ENCODE measurements at places on chromosomes 4 and X.

GRCh38 chr4:95548738-95549245 lies at the start of gene UNC5C:
Gene UNC5C, minus strand, starts transcription at chr4:95548973.
- DNase-seq, result no peak

DNA sequence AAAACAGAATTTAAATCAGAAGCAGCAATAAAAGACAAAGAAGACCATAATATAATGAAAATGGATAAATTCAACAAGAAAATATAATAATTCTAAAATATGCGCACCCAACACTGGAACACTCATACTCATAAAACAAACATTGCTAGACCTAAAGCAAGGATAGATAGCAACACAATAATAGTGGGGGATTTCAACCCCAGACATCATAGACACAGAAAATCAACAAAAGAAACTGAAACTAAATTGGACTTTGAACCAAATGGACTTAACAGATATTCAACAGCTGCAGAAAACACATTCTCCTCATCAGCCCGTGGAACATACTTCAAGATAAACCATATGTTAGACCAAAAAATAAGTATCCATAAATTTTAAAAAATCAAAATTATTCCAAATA lies 1552.6 kb downstream of the C4orf33 start:
- no peak for DNase-seq

GRCh38 chr4:74118600-74119338 lies 19.8 kb upstream of the CXCL2 start:
- DNase-seq, result no peak

- DNase-seq, result no peak
Observed at GRCh38 chrX:119618439-119618838, 12.2 kb upstream of the NKRF start.

DNA sequence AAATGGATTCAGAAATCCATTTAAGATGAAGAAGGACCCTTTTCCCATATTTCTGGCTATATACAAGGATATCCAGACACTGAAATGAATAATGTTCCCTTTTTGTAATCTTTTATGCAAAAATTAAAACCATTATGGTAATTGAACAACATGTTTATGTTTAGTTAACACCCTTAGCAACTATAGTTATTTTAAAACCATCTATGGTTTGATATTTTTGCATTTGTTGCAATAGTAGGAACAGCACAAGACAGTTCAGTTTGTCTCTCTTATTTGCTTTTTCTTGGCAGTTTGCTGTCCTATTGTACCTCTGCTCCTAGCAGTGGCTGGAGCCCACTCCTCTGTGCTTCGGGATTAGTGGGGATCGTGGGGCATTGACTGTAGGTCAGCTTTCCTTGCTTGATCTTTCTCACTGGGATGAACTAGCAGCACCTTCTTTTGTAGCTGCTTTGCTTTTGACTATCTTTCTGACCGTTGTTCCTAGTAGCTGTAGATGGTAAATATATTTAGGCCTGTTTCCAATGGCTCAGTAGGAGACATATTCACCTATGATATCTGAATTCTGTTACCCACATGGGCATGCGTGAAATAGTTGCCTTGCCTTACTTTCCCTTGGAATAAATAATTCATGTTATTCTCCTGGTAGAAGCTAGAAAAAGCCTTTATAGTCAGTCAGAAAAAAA lies 12.8 kb downstream of the HTT start:
- no peak for DNase-seq

DNA sequence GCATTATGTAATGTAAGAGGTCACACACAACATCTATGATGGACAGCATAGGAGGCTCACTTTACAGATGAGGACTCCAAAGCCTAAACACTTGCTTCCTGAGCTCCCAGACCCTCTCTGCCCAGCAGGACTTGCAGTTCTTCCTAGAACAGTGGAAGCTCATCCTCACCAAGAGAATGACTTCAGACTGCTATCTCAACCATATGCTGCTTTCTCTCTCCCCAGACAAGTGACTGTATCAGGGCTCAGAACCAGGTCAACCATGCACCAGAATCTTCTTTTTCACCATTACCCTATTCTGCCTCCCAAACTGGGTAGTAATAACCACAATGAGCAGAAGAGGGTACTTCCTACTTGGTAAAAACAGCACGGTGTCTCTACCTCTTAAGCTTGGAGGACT lies 12.2 kb downstream of the RNF150 start:
- no peak for DNase-seq

DNA sequence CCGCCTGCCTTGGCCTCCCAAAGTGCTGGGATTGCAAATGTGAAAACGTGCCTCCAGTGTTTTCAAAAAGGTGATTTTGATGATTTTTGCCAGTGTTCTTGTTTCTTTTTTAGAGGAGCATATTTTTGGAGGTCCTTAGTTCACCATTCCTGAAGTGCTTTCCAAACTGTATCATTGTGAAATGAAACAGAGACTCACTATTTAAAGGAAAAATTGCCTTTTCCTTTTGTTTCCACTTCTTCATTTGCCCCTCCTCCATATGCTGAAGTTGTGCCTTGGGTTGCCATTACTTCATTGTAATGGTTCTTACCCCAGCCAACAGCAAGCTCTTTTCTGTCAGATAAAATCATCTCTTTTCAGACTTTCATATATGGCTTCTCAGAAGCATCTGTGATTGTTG lies 164.4 kb downstream of the FNIP2 start:
- no peak for DNase-seq

DNA sequence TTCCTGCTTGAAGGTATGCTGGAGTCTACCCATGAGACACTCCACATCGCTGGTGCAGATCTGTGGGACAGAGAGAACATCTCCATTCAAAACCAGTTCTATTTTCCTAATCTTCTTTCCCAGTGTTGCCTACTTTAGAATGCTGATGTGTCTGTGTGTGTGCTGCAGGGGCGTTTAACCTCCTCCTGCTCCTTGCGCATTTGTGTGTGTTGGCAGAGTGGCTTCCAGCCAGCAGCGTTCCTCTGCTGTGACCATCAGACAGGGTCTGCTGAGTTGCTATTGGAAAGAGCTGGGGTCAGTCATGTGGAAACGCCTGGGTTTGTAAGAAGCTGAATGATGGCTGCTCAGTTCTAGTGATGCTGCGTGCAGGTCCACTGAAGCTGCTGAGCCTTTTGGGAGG lies 223.6 kb downstream of the RBMX2 start:
- DNase-seq, result no peak

Data from activated T-cell treated with anti-CD3 and anti-CD28 coated beads for 1 hour (primary cell).